ENCODE measurements at places on chromosomes 11 and 22.

- H3K36me3 ChIP-seq, result no peaks in the 10 kb centered on the region
- H3K4me1 ChIP-seq, result no peaks in the 10 kb centered on the region
- DNase-seq, result no peak
- no peaks in the 10 kb centered on the region for H3K27me3 ChIP-seq
- no peak overlapping the region for H3K27ac ChIP-seq
Observed at GRCh38 chr11:64144587-64145472, 21.1 kb downstream of the MACROD1 start.

DNA sequence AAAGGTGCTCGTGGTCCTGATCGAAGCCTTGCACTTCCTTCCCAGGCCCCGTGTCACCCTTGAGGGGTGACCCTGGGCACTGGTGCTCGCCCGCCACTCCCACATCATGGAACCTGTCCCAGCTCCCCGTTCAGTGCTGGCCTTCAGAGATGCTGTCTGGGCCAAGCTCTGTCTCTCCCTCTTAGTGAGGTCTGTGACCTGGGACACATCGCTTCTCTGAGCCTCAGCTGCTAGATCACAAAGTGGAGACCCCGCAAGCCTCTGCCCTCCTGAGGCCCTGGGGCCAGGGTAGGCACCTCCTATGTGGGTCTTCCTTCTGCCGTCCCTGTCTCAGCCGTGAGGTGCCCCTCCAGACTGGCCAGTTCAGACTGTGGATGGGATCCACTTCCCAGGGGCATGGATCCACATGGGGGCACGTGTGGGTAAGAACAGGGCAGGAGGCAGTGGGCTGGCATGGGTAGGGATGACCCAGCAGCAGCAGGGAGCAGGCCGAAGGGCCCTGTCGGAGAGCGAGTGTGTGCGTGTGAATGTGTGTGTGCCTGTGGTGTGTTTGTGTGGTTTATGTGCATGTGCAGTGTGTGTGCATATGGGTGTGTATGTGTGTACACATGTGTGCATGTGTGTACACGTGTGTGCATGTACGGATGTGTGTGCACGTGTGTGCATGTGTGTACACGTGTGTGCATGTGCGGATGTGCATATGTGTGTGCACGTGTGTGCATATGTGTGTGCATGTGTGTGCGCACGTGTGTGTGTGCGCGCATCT is 1073.7 kb downstream of the BRD1 start:
- DNase-seq, result no peak
- no peak overlapping the region for H3K27ac ChIP-seq
- H3K27me3 ChIP-seq, result no peaks in the 10 kb centered on the region
- H3K36me3 ChIP-seq, result no peaks in the 10 kb centered on the region

DNA sequence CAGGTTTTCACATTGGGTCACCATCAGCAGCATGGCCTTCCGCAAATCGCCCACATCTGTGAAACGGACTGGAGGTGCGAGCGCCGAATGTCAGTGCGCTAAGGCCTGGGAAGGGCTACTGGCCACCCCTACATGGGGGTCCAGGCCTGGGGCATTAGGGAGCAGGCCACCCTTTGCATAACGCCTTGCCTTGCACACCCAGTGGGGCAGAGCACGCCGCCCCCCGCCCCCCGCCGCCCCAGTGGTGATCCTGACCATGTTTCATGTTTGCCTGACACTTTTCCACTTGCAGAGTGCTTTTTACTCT is 2.6 kb downstream of the GRK2 start:
- peaks cover 26% of the 10 kb centered on the region for H3K4me1 ChIP-seq
- no peak overlapping the region for H3K27ac ChIP-seq
- no peak overlapping the region for H3K4me3 ChIP-seq
- H3K36me3 ChIP-seq, result peaks cover 22% of the 10 kb centered on the region
- no peaks in the 10 kb centered on the region for H3K27me3 ChIP-seq

DNA sequence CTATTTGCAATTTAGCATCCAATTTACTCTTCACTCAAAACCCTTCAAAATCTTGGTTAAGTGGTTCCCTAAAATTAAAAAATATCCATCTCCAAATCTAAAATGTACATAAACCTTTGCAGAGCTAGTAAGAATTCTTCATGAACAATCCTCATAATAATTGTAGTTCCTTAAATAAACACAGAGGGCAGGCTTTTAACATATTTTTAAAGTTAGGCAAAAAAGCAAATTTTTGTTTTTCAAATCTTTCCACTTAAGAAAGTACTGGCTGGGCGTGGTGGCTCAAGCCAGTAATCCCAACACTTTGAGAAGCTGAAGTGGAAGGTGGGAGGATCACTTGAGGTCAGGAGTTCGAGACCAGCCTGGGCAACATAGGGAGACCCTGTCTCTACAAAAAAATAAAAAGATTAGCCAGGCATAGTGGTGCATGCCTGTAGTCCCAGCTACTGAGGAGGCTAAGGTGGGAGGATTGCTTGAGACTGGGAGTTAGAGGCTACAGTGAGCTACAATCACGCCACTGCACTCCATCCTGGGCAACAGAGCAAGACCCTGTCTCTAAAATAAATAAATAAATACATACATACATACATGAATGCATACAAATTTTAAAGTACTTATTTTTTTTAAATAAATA is 25.1 kb upstream of the PLAAT3 start:
- DNase-seq, result no peak
- H3K4me1 ChIP-seq, result no peaks in the 10 kb centered on the region
- H3K27me3 ChIP-seq, result no peaks in the 10 kb centered on the region
- no peak overlapping the region for H3K27ac ChIP-seq
- no peak overlapping the region for H3K4me3 ChIP-seq

- H3K4me3 ChIP-seq, result no peak overlapping the region
- H3K27ac ChIP-seq, result no peak overlapping the region
- H3K27me3 ChIP-seq, result no peaks in the 10 kb centered on the region
Observed at GRCh38 chr22:17925431-17925841, 98.9 kb downstream of the MICAL3 start.

DNA sequence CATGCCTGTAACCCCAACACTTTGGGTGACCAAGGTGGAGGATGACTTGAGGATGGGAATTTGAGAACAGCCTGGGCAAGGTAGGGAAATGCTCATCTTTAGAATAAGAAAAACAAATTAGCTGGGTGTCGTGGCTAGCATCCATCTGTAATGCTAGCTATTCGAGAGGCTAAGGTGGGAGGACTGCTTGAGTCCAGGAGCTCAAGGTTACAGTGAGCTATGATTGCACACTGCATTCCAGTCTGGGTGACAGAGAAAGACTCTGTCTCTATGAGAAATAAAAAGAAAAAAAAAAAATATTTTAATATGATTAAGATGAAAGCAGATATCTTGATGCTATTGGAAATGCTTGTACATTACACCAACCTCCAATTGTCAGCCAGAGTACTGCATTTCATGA is 28.6 kb upstream of the DDX10 start:
- H3K36me3 ChIP-seq, result no peaks in the 10 kb centered on the region
- no peak overlapping the region for H3K4me3 ChIP-seq
- peaks cover 6% of the 10 kb centered on the region for H3K4me1 ChIP-seq
- no peak for DNase-seq
- H3K27me3 ChIP-seq, result no peaks in the 10 kb centered on the region

DNA sequence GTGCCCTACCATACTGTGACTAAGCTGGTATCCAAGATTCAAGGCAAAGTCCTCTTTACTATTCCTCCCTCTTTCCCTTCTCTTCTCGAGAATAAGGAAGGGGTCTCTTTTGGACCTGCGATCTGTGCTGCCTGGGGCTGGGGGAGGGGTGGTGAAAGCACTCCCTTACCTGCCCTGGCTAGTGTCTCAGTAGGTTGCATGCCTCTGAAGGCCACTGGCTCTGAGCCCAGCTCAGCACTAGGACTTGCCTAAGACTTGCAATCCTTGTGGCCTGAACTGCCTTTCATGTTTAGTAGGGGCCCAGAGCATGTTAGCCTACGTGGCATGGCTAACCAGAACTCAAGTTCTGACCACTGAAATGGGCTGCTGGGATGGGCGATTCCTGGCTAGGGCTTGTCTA is 13.0 kb upstream of the REXO2 start:
- peaks cover 5% of the 10 kb centered on the region for H3K36me3 ChIP-seq
- peak; percentile 29 for DNase-seq
- no peak overlapping the region for H3K4me3 ChIP-seq
- H3K27ac ChIP-seq, result no peak overlapping the region
- H3K27me3 ChIP-seq, result no peaks in the 10 kb centered on the region
